ENCODE measurements at places on chromosomes 11 and 22.

GRCh38 chr22:37503183-37503683 is 16.0 kb downstream of the CARD10 start:
- DNase-seq, result no peak

DNA sequence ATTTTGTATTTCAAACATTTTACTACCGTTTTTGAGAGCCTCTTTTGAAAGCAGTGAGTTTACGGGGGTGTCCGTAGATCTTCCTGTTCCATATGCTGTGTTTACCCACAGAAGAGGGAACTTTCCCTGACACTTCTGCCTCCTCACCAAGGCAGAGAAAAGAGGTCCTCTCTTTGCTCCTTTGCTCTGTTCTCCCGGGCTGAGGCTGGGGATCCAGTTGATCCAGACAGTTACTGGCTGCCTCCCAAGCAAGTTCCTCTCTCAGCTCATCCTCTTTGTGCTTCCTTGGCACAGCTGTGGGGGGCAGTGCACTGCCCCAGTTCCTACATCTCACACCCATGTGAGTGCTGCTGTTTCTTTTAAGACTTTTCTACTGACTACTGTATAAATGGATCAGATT is 813.7 kb downstream of the NTM start:
- no peak for DNase-seq

GRCh38 chr11:48063424-48063978 is 83.1 kb downstream of the PTPRJ start:
- DNase-seq, result peak; percentile 87

- no peak for DNase-seq
These were observed 6.3 kb upstream of the MYO18B start for GRCh38 chr22:25735650-25736049.

GRCh38 chr11:6736495-6737121 is 35.2 kb downstream of the OR2AG2 start:
- DNase-seq, result no peak

DNA sequence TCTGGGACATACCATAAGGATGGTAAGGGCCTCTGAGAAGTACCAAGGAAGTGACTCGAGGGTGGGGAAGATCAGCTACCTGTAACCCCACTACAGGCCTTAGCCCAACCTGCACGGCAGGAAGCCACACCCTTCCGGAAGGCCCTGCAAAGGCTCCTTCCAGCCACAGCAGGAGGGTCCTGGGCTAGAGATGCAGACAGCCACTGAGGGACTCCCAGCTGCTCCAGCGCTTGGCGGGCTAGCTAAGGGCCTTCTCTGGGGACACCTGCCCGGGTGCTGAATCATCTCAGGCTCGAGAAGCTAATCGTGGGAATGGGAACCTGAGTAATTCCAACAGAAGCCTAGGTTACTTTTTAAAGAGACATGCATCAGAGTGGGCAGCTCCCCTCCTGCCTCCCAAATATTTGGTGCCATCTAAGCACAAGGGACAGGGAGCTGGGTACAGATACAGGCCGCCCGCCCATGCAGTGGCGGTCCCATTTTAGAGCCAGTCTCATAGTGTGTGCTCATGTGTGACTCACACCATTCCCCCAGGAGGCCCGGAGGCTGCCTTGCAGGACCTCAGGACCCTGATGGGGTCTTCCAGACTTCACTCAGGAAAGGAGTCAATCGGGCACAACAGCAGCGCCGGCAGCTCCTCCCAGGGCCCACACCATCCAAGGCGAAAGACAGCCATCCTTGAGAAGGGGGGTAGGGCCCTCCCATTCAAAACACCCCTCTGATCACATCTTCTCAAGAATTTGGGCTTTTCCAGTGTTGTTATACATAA is 8.0 kb downstream of the MYH9 start:
- no peak for DNase-seq

- DNase-seq, result no peak
These were observed 54.1 kb upstream of the HTATIP2 start for GRCh38 chr11:20309231-20310025.

GRCh38 chr11:44005956-44006355 is 41.8 kb upstream of the ACCSL start:
- DNase-seq, result no peak

GRCh38 chr22:17726928-17727897 is 47.1 kb downstream of the BID start:
- no peak for DNase-seq

DNA sequence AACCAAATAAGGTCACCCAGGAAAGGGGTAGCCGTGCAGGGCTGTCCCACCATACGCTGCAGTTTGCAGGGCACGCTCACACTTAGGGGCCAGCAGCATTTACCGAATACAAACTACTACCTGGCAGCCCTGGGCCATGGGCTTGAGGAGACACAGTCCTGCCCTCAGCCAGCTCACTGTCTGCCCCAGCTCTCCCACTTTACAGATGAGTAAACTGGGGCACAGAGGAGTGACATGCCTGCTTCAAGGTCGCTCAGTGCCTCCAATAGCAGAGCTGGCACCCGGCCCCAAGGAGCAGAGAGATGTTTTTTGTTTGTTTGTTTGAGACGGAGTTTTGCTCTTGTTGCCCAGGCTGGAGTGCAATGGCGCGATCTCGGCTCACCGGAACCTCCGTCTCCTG is 2.8 kb downstream of the FADS3 start:
- DNase-seq, result no peak

DNA sequence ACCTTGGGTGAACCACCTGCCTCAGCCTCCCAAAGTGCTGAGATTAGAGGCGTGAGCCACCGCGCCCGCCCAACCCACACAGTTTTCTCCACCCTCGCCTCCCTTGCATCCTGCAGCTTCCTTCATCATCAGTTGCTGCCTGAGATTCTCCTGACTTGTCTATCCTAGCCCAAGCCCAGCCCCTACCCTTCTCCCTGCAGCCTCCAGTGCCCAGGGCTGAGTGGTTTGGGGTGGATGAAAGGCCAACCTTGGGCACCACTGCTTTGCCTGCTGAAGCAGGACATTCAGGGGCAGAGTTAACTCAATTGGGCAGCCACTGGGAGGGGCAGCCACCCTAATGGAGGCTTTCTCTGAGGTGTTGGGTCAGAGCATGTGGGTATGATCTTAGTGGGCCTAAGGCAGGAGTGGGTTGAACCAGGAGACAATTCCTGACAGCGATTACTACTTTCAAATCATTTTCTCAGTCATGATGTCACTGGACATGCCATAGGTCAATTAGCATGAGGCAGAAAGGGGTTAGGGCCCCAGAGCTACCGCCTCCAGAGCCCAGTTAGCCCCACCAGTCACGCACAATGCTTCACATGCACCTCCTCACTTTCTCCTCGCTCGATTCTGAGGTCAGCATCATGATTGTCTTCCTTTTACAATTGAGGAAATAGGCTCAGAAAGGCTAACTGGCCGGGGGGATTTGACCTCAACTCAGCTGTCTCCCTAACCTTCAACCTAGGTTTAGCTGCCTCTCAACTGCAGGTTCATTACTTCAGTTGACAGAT is 1.0 kb upstream of the FKBP2 start:
- DNase-seq, result no peak

GRCh38 chr22:50396751-50397370 is 53.7 kb downstream of the PPP6R2 start:
- no peak for DNase-seq

GRCh38 chr22:18952022-18952421 is 15.9 kb upstream of the PRODH start:
- DNase-seq, result no peak

DNA sequence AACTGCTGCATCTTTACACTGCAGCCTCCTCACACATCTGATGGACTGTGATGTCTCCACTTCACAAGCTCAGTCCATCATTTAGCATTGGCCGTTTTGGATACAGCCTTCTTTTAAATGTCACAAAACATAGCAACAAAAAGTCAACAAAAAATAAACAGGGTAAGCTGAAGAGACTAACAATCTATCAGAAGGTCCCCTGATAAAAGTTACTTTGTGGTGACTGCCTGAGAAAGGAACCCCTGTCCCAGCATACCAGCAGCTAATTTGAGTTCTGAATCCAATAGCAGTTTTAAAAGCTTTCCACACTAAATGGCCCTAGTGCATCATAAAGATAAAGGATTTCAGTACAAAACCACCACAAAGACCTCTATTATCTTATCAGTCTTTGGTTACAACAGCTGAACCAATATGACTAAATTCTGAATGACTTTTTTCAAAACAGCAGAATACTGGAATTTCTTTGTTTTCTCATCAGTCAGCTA is 162.4 kb downstream of the SOX6 start:
- no peak for DNase-seq

DNA sequence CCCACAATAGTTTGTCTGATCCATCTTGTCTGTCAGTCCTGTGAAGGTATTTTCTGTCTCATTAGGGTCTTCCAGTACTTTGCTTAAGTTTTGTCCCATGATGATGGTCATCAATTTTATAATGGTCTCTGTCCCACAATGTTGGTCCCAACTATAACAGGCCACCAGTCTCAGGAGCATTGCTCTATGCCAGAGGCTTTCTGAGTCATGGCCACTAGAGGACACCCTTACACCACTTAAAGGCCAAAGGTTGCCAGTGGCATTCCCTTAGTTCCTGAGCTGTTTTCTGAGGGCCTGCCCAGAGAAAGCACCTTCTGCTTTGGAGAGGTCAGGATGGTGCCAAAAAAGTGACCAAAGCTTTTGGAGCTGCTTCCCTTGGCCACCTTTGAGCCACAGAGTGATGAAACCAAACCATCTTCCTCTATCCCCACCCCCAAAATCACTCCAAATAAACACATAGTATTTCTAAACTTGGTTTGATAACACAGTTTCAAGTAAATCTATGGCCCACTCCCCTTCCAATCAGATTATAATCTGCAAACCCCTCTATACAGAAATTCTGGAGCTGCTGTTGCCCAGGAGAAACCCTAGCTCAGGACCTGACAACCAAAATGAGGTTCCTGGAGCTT is 19.3 kb downstream of the EIF3F start:
- peak; percentile 64 for DNase-seq

DNA sequence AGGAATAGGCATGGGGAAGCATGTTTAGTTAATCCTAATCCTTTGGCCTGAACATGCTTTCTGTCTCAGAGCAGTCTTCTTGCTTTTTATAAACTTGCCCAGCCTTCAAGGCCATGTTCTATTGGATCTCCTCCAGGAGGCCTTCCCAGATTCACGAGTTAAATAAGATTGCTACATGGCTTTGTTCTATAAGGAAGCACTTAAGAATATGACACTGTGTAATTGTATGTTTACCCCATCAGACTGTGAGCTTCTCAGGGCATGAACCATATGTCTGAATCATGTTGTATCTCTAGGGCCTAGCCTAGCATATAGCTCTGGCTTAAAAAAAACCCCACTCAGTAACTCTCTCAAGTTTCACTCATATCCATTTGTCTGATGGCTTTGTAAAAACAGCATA is 26.4 kb upstream of the UCP3 start:
- no peak for DNase-seq

GRCh38 chr11:112471731-112472130 is 211.1 kb upstream of the PLET1 start:
- DNase-seq, result no peak

- no peak for DNase-seq
These were observed 2.6 kb downstream of the C11orf21 start for GRCh38 chr11:2298795-2299761.

GRCh38 chr22:47442821-47443220 is 680.4 kb downstream of the TBC1D22A start:
- DNase-seq, result no peak

GRCh38 chr11:33687733-33688479 is 12.7 kb downstream of the C11orf91 start:
- DNase-seq, result no peak

GRCh38 chr22:48592488-48592887 is 1235.2 kb downstream of the BRD1 start:
- no peak for DNase-seq

DNA sequence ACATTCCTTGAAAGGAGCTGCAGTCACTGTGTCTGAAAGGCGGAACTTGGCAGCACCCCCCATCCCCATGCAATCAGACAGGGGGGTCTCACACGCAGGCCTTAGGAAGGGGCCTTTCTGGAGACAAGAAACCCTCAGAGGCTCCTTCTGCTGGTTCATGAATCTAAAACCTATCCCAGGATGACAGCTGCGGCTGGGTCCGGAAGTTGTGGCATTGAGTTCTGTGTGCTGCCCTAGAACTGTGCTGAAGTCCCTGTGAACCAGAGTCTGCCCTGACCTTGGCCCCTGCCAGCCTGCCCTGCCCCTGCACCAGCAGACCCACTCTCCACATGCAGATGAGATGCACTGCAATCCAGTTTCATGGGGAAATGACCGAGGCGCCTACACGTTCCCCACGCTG is 268.0 kb downstream of the CTTN start:
- DNase-seq, result no peak

DNA sequence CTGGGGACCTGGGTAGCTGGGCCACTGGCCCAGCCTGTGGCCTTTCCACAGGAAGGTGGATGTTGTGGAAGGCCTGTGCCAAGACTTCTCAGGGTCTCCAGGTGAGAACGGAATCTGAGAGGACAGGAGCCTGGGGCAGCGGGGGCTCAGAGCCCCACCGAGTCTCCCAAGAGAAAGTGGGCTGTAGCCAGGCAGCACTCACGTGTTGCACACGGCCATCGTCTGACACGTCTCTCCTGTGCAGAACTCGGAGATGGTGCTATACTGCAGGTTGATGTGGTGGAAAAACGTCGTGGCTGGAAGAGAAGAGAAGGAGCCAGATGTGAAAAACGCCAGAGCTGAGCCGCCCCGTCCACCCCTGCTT is 6.4 kb downstream of the MOB2 start:
- DNase-seq, result no peak

GRCh38 chr22:30879415-30879797 is 89.2 kb downstream of the MORC2 start:
- DNase-seq, result no peak

GRCh38 chr11:2393941-2394817 is 6.4 kb upstream of the TSSC4 start:
- DNase-seq, result no peak

- no peak for DNase-seq
These were observed 16.8 kb downstream of the DGCR8 start for GRCh38 chr22:20096574-20097420.

- DNase-seq, result no peak
These were observed 125.6 kb upstream of the SLC5A12 start for GRCh38 chr11:26847459-26847858.

DNA sequence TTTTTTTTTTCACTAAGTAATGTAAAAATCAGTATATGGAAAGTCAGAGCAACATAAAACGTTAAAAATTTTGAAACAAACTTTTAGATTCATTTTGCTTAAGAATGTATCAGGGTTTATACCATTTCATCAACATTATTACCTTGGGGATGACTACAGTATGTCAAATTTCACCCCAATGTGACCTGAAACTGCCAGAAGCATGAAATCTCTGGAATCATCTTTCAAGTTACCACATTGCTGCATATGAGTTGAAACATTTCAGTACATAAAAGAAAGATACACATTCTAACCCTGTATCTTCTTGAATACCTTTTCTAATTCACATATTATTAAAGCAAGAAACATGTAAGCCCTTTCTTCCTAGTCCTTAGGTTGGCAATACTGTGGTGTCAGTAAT is 32.8 kb downstream of the MAML2 start:
- DNase-seq, result no peak

Measured in SW 1271 (cell line).